ENCODE measurements at places on chromosomes 3 and 15.

DNA sequence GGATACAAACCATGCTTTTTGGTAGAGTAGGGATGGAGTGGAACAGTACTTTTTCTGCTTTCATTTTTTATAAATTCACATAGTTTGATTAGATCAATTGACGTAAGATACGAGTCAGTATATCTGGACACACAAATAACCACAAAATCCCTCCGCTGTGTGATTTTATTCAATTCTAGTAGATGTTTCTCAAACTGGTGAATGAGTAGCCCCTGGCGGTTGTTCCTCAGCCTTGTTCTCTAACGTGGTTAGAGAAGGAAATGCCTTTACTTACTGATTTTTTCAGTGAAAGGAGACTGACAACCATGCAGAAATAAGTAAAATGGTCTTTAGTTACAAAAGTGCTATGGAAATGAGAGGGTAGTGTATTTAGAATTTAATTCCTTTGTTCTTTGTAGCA lies 161.0 kb downstream of the TCF12 start:
- no peak for DNase-seq
- H3K27ac ChIP-seq = no peak overlapping the region
- no peaks in the 10 kb centered on the region for H3K27me3 ChIP-seq

DNA sequence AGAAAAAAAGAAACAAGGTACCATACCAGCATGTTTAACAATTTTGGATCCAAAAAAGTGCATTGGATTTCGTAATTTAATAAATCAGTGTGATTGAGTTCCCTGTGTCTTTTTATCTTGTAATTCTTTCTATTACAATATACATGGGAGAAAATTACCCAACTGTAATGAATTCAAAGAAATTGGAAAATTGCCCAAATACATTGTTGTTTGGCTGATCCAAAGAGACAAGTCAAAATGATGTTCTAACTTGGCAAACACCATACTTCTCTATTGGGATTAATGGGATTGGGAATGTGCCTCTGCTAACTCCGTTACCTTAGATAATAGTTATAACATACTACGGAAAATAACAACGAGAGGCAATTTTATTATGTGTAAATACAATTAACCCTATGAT lies 1097.1 kb downstream of the ROBO1 start:
- no peak overlapping the region for H3K4me3 ChIP-seq
- DNase-seq = no peak
- H3K4me1 ChIP-seq = peaks cover 3% of the 10 kb centered on the region
- H3K36me3 ChIP-seq = peaks cover 26% of the 10 kb centered on the region
- H3K27ac ChIP-seq = no peak overlapping the region

- H3K4me3 ChIP-seq = no peak overlapping the region
- H3K27ac ChIP-seq = no peak overlapping the region
- H3K36me3 ChIP-seq = no peaks in the 10 kb centered on the region
- H3K27me3 ChIP-seq = no peaks in the 10 kb centered on the region
- H3K4me1 ChIP-seq = peaks cover 21% of the 10 kb centered on the region
These were observed 244.2 kb downstream of the LSAMP start for GRCh38 chr3:116200956-116201690.

DNA sequence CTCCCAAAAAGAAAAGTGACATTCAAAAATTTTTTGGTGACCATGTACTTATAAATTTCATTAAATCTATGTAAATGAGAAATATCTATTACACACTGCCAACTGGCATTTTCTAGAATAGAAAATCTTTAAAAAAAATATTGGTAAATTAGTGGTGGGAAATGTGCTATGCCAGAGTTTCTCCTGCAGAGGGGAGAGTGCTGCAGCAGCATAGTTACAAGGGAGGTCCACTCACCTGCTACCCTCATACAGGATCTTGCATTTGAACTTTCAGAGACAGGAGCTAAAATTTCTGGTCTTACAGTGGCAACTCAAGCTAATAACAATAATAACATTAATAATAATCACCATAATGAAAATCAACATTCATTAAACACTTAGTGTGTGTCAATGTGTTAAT lies 459.6 kb downstream of the NSUN3 start:
- no peak overlapping the region for H3K4me3 ChIP-seq
- H3K36me3 ChIP-seq = no peaks in the 10 kb centered on the region
- H3K27ac ChIP-seq = no peak overlapping the region
- no peak for DNase-seq
- no peaks in the 10 kb centered on the region for H3K27me3 ChIP-seq
- peaks cover 25% of the 10 kb centered on the region for H3K4me1 ChIP-seq

- H3K4me1 ChIP-seq = peaks cover 3% of the 10 kb centered on the region
- H3K36me3 ChIP-seq = no peaks in the 10 kb centered on the region
- H3K27me3 ChIP-seq = peaks cover 85% of the 10 kb centered on the region
- H3K27ac ChIP-seq = no peak overlapping the region
These were observed 3.7 kb downstream of the EPHB1 start for GRCh38 chr3:134798681-134799311.

DNA sequence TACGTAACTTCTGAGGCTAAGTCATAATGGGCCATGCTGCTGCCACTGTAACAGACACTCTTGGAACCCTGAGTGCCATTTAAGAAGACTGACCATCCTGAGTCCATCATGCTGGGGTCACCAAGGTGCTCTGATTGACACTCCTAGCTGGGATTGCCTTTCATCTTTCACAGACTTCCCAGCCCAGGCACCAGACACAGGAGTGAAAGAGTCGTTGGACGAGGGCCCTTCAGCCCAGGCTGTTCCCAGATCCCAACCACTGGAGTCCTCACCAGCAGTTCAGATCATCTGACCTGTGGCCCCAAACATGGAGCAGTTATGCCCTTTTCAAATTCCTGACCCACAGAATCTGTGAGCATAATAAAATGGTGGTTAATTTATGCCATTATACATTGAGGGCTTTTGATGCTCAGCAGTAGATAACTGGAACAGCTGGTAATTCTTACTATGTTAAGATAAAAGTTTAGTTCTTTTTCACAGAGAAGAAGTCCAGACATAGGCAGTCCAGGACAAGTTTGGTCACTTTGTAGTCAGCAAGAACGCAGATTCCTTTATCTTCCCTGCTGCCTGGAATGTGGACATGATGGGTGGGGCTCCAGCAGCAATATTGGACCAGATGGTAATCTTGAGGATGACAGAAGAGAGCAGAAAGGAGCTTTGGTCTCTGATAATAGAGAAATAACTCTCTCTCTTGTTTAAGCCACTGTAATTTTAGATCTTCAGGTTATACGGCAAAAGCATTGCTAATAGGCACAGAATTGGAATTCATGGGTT lies 7.3 kb upstream of the EHD4 start:
- DNase-seq = peak; percentile 32
- H3K4me1 ChIP-seq = peaks cover 11% of the 10 kb centered on the region
- H3K27me3 ChIP-seq = no peaks in the 10 kb centered on the region
- H3K36me3 ChIP-seq = no peaks in the 10 kb centered on the region

DNA sequence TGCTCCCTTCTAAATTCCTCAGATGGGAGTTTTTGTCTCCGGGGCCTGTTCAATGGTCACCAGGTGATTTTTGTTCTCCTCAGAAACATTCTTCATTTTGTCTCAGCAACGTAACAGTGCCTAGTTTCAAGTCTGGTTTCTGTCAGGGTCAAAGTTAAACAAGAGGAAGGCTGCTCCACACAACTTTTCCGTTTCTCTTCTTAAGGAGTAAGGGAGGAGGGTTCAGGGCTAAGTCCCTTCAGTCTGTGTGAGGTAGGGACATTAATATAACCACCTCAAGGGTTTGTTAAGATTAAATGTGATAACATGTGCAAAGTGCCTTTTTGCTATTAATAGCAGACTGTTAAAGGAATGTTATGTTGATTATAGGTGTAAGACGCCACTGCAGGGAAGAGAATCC lies 41.8 kb downstream of the HOMER2 start:
- H3K27me3 ChIP-seq = no peaks in the 10 kb centered on the region
- no peak overlapping the region for H3K4me3 ChIP-seq
- peaks cover 4% of the 10 kb centered on the region for H3K36me3 ChIP-seq
- no peak overlapping the region for H3K27ac ChIP-seq
- H3K4me1 ChIP-seq = no peaks in the 10 kb centered on the region
- DNase-seq = no peak

GRCh38 chr3:28989646-28990089 lies 291.2 kb upstream of the RBMS3 start:
- no peak for DNase-seq
- H3K4me1 ChIP-seq = no peaks in the 10 kb centered on the region
- no peak overlapping the region for H3K4me3 ChIP-seq
- H3K36me3 ChIP-seq = no peaks in the 10 kb centered on the region

All from type B pancreatic cell (in vitro differentiated cells).